ENCODE measurements at places on chromosomes 11 and 22.

DNA sequence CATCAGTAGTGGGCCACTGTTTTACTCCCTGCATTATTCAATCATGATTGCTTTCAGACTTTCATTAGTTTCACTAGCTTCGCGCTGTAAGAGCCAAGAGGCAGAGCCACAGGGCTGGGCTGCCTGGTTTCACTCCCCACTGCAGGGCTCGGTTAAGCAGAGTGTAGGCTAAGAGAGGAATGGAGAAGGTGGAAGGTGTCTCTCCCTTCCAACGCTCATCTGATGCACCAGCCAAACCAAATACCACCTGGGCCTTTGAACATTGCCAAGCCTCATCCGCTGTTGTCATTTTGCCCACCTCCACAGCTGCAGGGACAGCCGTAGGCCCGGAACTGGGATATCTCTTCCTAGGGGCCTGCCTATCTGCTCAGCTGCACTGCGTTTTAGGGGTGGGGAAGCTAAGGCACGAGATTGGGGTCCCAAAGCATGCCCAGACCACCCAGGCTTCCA is 480 bp upstream of the SMARCB1 start:
- no peak for DNase-seq

DNA sequence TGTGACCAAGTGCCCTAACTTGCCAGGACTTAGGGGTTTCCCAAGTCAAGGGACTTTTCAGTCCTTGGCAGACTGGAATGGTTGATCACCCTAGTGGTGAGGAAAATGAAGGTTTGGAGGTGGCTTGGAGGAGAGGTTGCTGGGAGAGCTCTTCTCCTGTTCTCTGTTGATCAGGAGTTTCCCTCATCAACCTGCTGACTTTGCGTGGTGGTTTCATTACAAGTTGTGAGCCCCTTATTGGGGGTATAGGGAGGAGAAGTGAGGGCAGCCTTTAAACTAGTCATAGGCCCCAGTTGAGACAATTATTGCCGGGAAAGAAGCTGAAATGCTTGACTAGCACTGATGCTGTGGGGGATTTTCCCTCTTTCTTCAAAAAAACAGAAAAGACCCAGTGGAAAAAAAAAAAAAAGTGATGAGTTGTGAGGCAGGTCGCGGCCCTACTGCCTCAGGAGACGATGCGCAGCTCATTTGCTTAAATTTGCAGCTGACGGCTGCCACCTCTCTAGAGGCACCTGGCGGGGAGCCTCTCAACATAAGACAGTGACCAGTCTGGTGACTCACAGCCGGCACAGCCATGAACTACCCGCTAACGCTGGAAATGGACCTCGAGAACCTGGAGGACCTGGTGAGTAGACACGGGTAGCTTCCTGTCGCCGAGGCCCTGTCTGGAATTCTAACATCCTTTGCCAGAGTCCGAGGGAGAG is at the start of gene CXCR5:
TSS of gene CXCR5 (plus strand) at position 525 of the 704 bp plus-strand sequence. CDS start at position 575, 50 bp downstream.
- no peak for DNase-seq

- DNase-seq: peak; percentile 57
These were observed 236.1 kb downstream of the TTC28 start for GRCh38 chr22:28443526-28443876.

GRCh38 chr11:118295199-118295598 is 9.3 kb upstream of the CD3E start:
- no peak for DNase-seq

- DNase-seq: no peak
These were observed 15.4 kb downstream of the CARS1 start for GRCh38 chr11:3041699-3042441.

- no peak for DNase-seq
These were observed 39.5 kb upstream of the CUL5 start for GRCh38 chr11:107969219-107969618.

GRCh38 chr11:111565114-111565720 is 24.7 kb downstream of the LAYN start:
- no peak for DNase-seq

- no peak for DNase-seq
These were observed 1.5 kb downstream of the RPS6KA4 start for GRCh38 chr11:64360448-64360921.

DNA sequence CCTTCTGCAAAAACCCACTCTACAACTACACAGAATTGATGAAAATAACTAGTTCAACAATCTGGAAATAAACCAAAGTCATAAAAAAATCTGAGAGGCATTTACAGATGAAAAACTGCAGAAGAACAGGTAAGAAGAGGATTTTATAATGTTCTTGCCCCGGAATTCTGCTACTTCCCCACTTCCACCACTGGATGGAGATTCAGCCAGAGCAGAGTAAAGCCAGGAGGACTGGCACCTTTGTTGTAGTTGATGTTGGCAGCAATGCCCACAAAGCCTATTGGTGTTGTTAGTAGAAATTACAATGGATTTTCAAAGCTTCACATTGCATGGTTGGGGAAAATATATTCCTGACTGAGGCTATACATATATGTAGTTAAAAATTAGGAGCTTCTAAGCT is 640.2 kb downstream of the LRRC4C start:
- DNase-seq: no peak

DNA sequence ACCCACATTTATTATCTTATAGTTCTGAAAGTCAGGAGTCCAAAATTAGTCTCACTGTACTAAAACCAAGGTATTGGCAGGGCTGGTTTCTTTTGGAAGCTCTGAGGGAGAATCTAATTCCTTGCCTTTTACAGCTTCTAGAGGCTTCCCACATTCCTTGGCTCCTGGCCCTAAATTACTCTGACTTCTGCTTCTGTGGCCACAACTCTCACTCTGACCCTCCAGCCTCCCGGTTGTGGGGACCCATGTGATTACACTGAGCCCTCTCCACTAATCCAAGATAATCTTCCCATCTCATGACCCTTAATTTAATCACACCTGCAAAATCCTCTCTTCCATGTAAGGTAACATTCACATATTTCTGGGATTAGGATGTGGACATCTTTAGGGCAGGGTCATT is 110.9 kb downstream of the ARL14EP start:
- no peak for DNase-seq

GRCh38 chr11:131688048-131688693 is 317.8 kb downstream of the NTM start:
- no peak for DNase-seq

DNA sequence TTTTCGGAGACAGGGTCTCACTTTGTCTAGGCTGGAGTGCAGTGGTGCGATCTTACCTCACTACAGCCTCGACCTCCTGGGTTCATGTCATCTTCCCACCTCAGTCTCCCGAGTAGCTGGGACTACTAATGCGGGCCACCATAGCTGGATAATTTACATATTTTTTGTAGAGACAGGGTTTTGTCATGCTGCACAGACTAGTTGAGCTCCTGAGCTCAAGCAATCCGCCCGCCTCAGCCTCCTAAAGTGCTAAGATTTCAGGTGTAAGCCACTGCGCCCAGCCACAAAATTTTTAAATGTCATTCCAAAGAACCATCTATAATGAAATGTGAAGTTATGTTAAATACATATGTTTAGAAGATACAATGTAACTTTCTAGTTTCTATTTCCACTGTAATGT is 4747.7 kb upstream of the OR11H1 start:
- DNase-seq: no peak

- no peak for DNase-seq
These were observed 1.7 kb downstream of the RPS19BP1 start for GRCh38 chr22:39530692-39531331.

- no peak for DNase-seq
These were observed 3.9 kb upstream of the NUP50 start for GRCh38 chr22:45159652-45160462.

DNA sequence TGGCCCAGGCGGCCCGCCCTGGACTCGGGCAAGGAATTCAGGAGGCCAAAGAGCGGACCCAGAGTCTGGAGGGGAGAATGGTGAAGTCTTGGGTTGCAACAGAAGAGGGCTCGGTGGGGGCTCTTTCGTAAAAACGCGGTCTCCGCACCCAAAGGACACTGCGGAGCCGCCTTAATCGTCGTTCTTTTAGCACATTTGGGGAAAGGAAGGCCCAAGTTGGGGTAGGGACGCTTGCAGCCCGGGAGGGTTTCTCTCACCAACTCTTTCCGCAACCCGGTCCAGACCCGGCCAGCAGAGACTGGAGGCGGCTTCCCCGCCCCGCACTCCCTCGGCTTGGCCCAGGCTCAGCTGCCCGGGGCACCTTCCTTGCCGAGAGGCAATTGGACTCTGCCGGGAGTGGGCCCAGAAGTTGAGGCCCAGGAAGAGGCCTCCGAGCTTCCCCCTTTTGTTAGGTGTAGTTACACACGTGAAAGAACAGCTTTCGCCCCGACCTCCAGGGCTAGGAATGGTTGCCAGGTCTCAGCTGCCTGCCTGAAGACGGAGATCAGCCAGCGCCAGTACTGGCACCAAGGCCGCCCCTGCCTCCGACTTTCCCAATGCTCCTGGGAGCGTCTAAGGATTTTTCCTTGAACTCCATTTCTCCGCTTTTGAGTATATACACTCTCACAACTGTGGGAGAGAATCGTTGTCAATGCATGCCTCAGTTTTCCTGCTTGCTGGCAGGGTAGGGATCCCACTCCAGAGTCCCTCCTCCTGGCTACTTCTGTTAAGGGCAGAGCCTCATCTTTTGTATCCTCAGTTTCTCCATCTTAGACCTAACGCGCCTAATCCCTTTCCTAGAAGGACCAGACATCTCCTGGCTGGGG is 3.7 kb downstream of the ALX4 start:
- no peak for DNase-seq

- DNase-seq: no peak
These were observed at the start of gene C22orf15 for GRCh38 chr22:23762842-23763578. TSS of gene C22orf15 (plus strand) at chr22:23762990. CDS start at chr22:23763307, 317 bp downstream.

DNA sequence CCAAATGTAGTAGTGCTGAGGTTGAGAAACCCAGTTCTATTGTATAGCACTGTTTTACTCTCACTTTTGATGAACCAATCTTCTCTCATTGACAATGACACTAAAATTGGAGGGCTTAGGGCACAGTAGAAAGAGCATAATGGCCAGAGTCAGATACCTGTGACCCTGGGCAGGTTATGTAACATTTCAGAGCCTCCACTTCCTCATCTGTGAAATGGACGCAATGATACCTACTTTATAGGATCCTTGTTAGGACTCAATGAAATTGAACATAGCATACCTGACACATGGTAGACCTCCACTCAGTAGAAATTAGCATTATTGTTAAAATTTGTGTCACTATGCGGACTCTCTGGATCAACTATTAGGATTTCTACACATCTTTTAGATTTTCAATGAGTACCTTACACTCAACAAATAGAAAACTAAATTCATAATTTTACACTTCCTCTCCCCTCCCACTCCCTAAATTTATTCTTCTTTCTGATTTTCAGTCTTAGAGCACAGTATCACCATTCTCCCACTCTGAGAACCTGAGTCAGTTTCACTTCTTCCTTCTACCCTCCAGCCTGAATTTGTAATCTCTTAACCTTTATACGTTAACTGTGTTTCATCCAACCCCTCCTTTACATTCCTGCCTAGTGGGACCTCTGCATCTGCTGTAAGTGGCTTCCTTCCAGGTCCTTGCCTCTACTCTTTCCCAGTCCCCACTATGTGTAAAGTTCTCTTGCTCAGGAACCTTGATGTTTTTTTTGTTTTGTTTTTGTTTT is 78.3 kb downstream of the MICAL2 start:
- DNase-seq: no peak

- no peak for DNase-seq
These were observed 32.0 kb downstream of the GUCY1A2 start for GRCh38 chr11:106986261-106986660.

DNA sequence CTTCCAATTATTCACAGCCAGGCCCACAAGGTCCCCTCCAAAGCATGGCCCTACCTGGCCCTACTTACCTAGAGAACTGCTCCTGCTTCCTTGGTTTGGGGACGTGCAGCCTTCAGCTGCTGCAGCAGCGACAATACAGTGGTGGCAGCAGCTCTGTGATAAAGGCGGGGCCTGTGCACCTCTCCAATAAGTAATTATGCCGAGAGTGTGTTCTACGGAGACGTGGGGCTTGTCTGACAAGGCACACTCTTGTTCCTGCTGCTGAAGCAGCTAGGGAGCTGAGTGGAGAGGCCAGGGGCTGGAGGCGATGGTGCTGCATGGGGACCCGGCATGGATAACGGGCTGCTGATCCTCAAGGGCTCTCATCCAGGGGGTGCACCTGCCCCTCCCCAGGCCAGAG is 98.0 kb upstream of the THY1 start:
- DNase-seq: no peak

DNA sequence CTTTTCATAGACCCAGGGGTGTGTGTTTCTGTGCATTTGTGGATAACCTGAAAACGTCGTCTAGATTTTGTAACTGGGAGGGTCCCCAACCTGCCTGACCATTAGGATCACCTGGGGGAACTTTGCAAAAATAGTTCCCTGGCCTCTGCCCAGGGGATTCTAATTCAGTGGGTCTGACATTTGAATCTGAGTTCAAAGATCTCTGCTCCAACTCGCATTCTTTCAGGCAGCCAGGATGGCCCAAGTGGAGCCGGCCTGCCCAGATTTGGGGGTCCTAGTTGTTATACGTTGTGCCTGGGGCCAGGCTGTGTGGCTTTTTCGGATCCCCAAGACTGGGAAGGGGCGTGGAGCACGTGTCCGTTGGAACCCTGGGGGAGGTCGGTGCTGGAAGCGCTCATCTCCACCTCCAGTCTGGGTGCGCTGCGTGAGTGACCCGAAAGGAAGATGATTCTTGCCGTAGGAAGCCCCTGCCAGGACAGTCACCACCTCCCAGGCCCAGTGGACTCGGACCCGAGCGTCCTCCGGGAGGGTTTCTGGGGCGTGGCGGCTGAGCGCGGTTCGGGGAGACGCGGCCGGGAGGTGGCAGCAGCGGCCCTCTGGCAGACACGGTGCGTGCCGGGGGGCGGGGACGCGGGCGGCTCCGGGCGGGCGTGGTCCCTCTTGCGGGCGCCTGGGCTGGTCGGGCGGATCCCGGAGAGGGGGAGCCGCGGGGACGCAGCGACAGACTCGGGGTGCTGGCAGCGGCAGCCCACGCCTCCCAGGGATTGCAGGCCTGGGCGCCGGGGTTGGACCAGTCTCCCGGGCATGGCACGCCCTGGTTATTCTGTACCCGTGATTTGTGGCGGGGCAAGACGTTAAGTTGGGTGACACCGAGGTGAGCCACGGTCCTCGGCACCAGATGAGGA is 29.2 kb upstream of the PLET1 start:
- DNase-seq: no peak

- no peak for DNase-seq
These were observed at the start of gene DLG2 for GRCh38 chr11:85627332-85627997. TSS of gene DLG2 (minus strand) at chr11:85627344.

GRCh38 chr11:114137838-114138237 is 78.3 kb downstream of the ZBTB16 start:
- DNase-seq: no peak

GRCh38 chr11:38191101-38191500 is 1593.1 kb upstream of the RAG2 start:
- DNase-seq: no peak

- peak; percentile 24 for DNase-seq
These were observed 19.3 kb upstream of the FXYD2 start for GRCh38 chr11:117843666-117844484.

DNA sequence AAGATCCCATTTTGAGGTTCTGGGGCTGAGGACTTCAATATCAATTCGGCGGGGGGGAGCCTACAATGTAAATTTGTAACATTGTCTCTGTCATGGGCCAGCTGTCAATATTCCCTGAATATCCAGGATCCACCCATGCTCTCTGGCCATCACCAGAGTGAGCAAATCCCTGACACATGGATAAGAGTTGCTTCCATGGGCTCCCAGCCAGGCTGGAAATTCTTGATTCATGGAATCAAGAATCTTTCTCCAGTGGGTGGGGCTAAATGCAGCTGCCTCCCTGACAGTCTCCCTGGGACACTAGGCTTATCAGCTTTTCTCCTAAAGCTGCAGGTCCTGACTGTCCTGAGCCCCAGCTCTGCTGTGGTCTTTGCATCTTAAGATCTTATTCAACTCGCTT is 86.9 kb upstream of the IGLL5 start:
- DNase-seq: no peak

GRCh38 chr11:126246636-126247035 is 22.1 kb downstream of the SRPRA start:
- DNase-seq: no peak
